ENCODE measurements at places on chromosomes 6 and 20. TPM values are rescaled to one million over a fixed set of nuclear protein-coding genes. Genes with fewer than 3 reads are reported as not detected.

Gene FOXS1
- total RNA-seq = not detected

Gene SLPI
- not detected for total RNA-seq

Gene PI3
- total RNA-seq = not detected

Gene NFATC2
- total RNA-seq = 39.9 TPM

Gene SLC22A2
- total RNA-seq = not detected

Gene CLDN20
- total RNA-seq = not detected

Gene FARS2
- total RNA-seq = 23.9 TPM

Gene MUC22
- total RNA-seq = not detected

Gene IL20RA
- total RNA-seq = not detected

Gene EFCAB8
- 2.7 TPM for total RNA-seq

Gene C20orf202
- total RNA-seq = not detected

Gene SYNDIG1
- not detected for total RNA-seq

Gene THBS2
- total RNA-seq = not detected

Gene MYL9
- total RNA-seq = 0.62 TPM

Gene PRR18
- total RNA-seq = 0.07 TPM

Gene FLRT3
- not detected for total RNA-seq

Gene HCK
- total RNA-seq = 0.50 TPM

Gene GPR6
- total RNA-seq = not detected

Gene MMP24
- not detected for total RNA-seq

Gene COX7A2
- total RNA-seq = 311 TPM

Gene FNDC11
- total RNA-seq = 0.67 TPM

Gene GABBR1
- 26.6 TPM for total RNA-seq

Gene NEU1
- 27.1 TPM for total RNA-seq

Gene MATN4
- total RNA-seq = 5.1 TPM

Gene SAPCD1
- 15.7 TPM for total RNA-seq

Gene SMIM28
- total RNA-seq = not detected

Gene MMUT
- total RNA-seq = 15.2 TPM

Gene SIRPD
- not detected for total RNA-seq

Gene GRM1
- total RNA-seq = not detected

Gene SLC25A27
- total RNA-seq = 2.5 TPM

Gene MYB
- 89.6 TPM for total RNA-seq

Gene RCAN2
- 1.3 TPM for total RNA-seq

Gene NKX2-4
- total RNA-seq = not detected

Gene OR12D3
- not detected for total RNA-seq

Gene BTN1A1
- total RNA-seq = not detected

Gene PRPH2
- not detected for total RNA-seq

Gene C6orf163
- total RNA-seq = 2.0 TPM

Gene SLC35D3
- total RNA-seq = not detected

Gene ANGPT4
- not detected for total RNA-seq

Gene SLC22A16
- not detected for total RNA-seq

Gene CDH26
- 2.4 TPM for total RNA-seq

Measured in activated T-cell treated with anti-CD3 and anti-CD28 coated beads, Interleukin-2, amount 50 U/mL, for 72 hours (primary cell).